ENCODE measurements at places on chromosomes 13 and 19. TPM values are rescaled to one million over a fixed set of nuclear protein-coding genes. Genes with fewer than 3 reads are reported as not detected.

EDNRB gene
- total RNA-seq = 128 TPM

TMPRSS9 gene
- total RNA-seq = 0.69 TPM

CYP2A6 gene
- 0.11 TPM for total RNA-seq

GNG8 gene
- not detected for total RNA-seq

DNA sequence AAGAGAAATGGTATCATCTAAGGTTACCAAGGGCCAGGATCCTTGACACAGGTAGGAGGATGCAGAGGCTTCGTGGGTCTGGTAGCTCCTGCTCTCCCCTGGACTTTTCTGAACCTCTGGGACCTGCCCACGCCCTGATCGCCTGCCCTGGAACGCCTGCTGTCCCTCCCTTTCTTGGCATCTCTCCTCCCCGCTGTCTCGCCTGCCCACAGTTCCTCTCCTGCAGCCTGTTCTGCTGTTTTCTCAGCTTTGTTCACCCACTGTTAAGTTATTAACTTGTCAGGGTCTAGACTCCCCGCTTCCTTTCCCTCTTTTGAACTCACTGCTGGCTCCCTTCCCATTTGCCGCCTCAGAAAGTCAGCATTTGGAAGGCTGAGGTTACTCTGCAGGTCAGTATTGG is 19.8 kb downstream of the SERP2 start:
- H3K27me3 ChIP-seq = no peaks in the 10 kb centered on the region
- H3K36me3 ChIP-seq = no peaks in the 10 kb centered on the region
- no peak for DNase-seq

DNA sequence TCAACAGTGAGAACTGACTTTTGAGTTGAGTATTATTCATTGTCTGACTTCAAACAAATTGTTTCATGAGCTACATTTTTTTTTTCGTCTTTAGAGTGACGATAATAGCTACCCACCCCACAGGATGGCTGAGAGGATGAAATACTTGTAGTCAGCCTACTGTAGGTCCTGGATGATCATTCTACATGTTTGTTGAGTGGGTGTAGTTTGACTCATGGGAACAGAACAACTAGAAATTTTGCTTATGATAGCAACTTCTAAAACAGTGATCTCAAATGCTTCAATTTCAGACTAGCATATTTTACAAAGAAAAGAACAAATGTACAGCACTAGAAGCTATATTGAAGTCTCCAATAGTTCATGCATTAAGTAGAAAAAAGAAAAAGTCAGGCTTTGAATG is 651.8 kb downstream of the PCDH9 start:
- no peak for DNase-seq
- H3K27me3 ChIP-seq = no peaks in the 10 kb centered on the region
- H3K36me3 ChIP-seq = no peaks in the 10 kb centered on the region
- H3K4me3 ChIP-seq = no peak overlapping the region

GRCh38 chr13:49701491-49701890 is 10.2 kb upstream of the EBPL start:
- H3K4me3 ChIP-seq = no peak overlapping the region
- no peaks in the 10 kb centered on the region for H3K36me3 ChIP-seq
- no peaks in the 10 kb centered on the region for H3K4me1 ChIP-seq

GRCh38 chr13:24135674-24136300 is 24.7 kb upstream of the SPATA13 start:
- no peaks in the 10 kb centered on the region for H3K27me3 ChIP-seq
- no peaks in the 10 kb centered on the region for H3K4me1 ChIP-seq
- H3K27ac ChIP-seq = no peak overlapping the region
- H3K4me3 ChIP-seq = no peak overlapping the region

- no peaks in the 10 kb centered on the region for H3K4me1 ChIP-seq
- no peaks in the 10 kb centered on the region for H3K36me3 ChIP-seq
- H3K27me3 ChIP-seq = no peaks in the 10 kb centered on the region
- H3K4me3 ChIP-seq = no peak overlapping the region
- no peak overlapping the region for H3K27ac ChIP-seq
These were observed 159.9 kb downstream of the SUCLA2 start for GRCh38 chr13:47841151-47841550.

DNA sequence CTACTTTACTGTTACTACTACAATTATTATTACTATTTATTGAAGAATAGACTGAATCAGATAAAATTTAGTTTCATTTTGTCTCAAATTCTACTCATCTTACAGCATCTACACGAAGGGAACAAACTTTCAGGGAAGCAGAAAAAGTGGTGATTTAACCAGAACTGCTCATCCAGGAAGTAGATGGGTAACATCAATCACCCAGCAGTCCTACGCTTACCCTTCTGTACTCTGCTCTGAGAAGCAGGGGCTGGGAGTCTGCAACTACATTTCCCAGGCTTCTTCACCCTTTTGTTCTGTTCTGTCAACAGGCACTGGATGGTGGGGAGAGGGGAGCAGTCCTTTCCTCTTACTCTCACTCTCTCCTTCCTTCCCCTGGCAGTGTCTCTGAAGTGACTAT is 31.4 kb upstream of the GGACT start:
- no peaks in the 10 kb centered on the region for H3K4me1 ChIP-seq
- no peak overlapping the region for H3K27ac ChIP-seq
- H3K4me3 ChIP-seq = no peak overlapping the region
- DNase-seq = no peak
- H3K27me3 ChIP-seq = no peaks in the 10 kb centered on the region
- no peaks in the 10 kb centered on the region for H3K36me3 ChIP-seq

DNA sequence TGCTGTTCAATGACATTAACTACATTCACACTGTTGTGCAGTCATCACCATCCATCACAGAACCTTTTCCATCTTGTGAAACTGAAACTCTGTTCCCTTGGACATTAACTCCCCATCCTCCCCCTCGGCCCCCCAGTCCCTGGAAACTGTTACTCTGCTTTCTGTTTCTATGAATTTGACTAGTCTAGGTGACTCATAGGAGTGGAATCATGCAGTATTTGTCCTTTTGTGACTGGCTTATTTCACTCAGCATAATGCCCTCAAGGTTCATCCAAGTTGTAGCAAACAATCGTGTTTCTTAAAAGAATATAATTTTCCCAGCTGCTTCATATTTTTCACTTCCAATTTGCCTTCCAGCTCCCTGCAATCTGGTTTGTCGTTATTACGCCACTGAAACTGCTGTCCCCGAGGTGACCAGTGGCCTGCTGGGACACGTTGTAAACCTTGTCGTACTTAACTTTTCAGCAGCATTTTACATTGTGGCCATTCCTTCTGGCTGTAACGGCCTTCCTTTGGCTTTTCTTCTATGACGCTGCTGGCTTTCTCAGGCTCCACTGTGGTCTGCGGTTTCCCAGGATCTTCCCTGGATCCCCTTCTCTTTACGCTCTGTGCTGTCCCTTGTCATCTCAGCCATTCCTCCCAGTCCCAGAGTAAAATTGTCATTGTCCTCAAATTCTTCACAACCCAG is 74.0 kb downstream of the DHRS12 start:
- DNase-seq = peak; percentile 55
- H3K27me3 ChIP-seq = no peaks in the 10 kb centered on the region
- no peak overlapping the region for H3K4me3 ChIP-seq
- peak overlapping the region; percentile 87 for H3K27ac ChIP-seq
- peaks cover 11% of the 10 kb centered on the region for H3K36me3 ChIP-seq

GRCh38 chr19:13057744-13058143 is 44.9 kb downstream of the LYL1 start:
- no peaks in the 10 kb centered on the region for H3K36me3 ChIP-seq
- no peak overlapping the region for H3K27ac ChIP-seq
- no peaks in the 10 kb centered on the region for H3K27me3 ChIP-seq
- no peak overlapping the region for H3K4me3 ChIP-seq
- no peak for DNase-seq
- peaks cover 11% of the 10 kb centered on the region for H3K4me1 ChIP-seq

DNA sequence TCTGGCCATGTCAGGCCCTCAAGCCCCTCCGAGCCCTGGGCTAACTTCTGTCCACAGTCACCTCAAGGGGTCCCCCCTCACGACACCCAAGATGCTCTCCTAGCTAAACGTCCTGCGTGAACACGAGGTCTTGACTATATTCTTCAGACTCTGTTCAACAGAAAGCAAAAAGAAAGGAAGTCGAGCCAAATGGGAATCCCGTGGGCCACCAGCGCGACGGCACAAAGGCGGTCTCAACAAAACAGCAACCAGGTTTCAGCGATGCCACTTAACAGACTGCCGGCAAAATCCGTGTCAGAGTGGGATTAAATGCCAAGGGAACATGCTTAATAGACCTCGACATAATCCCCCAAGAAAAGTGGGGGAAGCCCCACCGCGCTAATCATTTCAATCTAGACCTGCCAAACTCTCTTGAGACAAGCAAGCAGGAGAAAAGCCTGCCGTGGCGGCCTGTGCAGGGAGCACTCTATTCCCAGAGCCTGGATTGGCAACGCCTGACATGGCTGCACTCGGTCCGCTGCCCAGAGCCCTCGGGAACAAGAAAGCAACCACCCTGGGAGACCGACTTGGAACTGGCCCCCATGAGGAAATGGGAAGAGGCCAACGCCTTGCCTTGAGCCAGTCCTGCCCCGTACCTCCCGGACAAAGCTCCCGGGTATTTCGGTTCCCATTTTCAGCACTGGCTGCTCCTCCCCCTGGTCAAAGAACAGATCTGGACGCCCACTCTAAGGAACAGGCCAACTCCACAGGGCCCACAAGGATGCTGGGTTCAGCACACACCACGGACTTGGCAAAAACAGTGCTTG is 16.0 kb downstream of the ZC3H4 start:
- no peaks in the 10 kb centered on the region for H3K27me3 ChIP-seq
- no peaks in the 10 kb centered on the region for H3K36me3 ChIP-seq
- H3K4me3 ChIP-seq = no peak overlapping the region
- H3K4me1 ChIP-seq = peaks cover 37% of the 10 kb centered on the region
- DNase-seq = no peak

DNA sequence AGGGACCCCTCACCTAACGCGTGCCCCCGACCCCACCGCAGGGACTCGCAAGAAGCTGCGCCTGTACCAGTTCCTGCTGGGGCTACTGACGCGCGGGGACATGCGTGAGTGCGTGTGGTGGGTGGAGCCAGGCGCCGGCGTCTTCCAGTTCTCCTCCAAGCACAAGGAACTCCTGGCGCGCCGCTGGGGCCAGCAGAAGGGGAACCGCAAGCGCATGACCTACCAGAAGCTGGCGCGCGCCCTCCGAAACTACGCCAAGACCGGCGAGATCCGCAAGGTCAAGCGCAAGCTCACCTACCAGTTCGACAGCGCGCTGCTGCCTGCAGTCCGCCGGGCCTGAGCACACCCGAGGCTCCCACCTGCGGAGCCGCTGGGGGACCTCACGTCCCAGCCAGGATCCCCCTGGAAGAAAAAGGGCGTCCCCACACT is 4.7 kb upstream of the MYBPC2 start:
- DNase-seq = peak; percentile 82
- H3K27ac ChIP-seq = no peak overlapping the region
- no peaks in the 10 kb centered on the region for H3K36me3 ChIP-seq
- H3K4me3 ChIP-seq = peak overlapping the region; percentile 36
- peaks cover 19% of the 10 kb centered on the region for H3K27me3 ChIP-seq

DNA sequence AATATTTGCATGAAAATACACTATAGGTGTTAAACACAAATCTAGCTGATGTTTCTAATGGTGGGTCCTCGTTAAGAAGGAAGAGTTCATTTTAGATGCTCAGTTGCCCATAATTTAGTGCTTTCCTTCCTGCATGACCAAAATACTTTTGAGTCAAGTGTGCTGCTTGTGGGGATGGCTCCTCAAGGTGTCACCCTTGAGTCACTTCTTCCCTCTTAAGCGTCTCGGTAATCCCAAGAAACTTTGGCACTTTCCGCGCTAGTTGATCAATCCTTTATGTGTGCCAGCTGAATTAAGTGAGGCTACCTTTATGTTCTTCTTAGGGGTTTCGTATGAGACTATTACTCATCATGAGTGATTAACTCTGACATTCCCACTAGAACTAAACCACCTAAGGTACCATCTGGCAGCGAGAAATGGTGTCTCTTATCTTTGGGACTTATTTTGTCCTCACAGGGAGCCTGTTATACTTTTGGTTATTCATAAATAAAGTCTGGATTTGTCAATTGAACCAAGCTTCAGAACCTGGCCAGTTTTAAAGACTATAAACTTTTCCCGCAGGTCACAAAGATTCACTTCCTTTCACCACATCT is 106.8 kb downstream of the NHLRC3 start:
- no peaks in the 10 kb centered on the region for H3K27me3 ChIP-seq
- H3K27ac ChIP-seq = no peak overlapping the region
- H3K36me3 ChIP-seq = no peaks in the 10 kb centered on the region
- no peak overlapping the region for H3K4me3 ChIP-seq
- no peaks in the 10 kb centered on the region for H3K4me1 ChIP-seq

DNA sequence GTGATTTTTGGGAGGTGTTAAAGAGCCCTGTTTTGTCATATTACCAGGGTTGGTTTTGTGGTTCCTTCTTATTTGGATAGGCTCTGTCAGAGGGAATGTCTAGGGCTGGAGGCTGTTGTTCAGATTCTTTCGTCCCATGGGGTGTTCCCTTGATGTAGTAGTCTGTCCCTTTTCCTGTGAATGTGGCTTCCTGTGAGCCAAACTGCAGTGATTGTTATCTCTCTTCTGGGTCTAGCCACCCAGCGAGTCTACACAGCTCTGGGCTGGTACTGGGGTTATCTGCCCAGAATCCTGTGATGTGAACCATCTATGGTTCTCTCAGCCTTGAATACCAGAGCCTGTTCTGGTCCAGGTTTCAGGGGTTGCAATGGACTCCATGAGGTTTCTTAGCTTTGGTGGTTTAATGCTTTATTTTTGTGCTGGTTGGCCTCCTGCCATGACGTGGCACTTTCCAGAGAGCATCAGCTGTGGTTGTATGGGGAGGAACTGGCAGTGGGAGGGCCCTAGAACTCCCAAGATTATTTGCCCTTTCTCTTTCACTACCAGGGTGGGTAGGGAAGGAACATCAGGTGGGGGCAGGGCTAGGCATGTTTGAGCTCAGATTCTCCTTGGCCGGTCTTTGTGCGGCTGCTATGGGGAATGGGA is 78.8 kb downstream of the SPRY2 start:
- no peaks in the 10 kb centered on the region for H3K27me3 ChIP-seq
- no peak overlapping the region for H3K4me3 ChIP-seq
- H3K36me3 ChIP-seq = no peaks in the 10 kb centered on the region
- H3K4me1 ChIP-seq = no peaks in the 10 kb centered on the region
- H3K27ac ChIP-seq = no peak overlapping the region
- no peak for DNase-seq

Data from adrenal gland (tissue), 19 donors.